CD4-positive, alpha-beta memory T cell (primary cell): ENCODE measurements at places on chromosomes 4 and X.

DNA sequence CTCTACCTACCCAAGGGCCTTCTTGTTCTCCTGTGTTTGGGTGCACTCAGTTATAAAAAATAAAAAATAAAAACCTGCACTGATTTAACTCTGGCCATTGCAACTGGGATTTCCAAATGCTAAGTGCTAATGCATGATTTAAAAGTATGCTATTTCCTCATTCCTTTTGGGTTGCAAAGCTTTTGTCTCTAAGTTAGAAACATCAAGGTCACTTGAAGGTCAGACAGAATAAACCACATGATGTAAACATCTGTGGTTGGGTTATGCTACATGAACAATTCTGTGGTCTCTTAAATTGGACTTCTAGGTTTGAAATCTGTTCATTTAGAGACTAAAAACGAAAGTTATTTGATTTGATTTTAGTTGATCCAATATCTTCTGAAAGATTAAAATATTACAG, 1547.4 kb upstream of the TENM3 start:
- DNase-seq: no peak

DNA sequence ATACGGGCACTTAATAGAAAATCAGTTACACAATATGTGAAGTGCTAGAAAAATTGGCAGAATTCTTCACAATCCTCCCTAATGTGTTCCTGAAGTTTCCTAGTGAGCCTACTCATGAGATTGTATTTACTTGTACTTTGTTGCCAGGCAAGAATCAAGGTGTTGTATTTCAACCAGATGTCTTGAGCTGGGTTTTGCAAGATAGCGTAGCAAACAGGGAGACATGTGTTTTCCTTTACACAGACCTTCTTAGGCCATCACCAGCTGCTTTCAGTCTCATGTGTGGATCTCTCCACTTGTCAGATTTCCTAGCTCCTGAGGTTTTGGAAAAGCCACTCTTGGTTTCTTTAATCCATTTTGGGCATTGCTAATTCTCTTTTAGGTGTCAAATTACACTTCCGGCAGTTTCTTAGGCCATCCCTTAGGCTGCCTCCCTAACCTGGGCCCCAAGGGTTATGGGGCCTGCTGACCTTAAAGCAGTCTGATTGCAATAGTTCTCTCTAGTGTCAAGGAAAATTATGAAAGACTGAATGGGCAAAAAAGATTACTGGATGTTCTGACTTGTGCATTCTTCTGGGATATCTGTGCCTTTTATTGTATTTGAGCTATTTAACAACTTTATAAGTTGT, 12.2 kb upstream of the EDA start:
- no peak for DNase-seq

- no peak for DNase-seq
Measured at GRCh38 chrX:82362550-82362949, 1145.5 kb upstream of the POU3F4 start.

DNA sequence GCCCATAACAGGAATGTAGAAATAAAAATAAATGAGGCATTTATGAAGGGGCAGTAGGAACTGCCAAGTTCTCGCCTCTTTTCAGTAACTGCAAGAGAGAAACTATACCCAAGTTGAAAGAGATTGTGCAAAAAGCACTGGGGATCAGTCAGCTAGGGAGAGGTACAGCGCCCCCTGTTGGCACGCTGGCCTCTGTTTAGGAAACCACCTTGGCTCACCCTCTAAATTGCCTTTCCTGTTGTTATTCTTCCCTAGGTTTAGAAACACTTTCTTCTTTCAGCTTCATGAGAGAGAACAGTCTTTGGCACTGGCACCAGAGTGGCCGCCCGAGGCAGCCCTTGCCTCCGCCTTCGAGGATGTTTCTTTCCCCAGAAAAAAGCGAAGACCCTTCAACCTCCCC, 348.5 kb downstream of the MID1IP1 start:
- DNase-seq: no peak

- DNase-seq: no peak
Measured at GRCh38 chr4:99103166-99103565, 14.6 kb upstream of the ADH5 start.

GRCh38 chr4:83138946-83139345, 24.4 kb upstream of the PLAC8 start:
- DNase-seq: no peak

- DNase-seq: no peak
Measured at GRCh38 chr4:177964061-177964460, 521.8 kb upstream of the AGA start.

- DNase-seq: no peak
Measured at GRCh38 chr4:575281-576141, 584 bp downstream of the TMEM271 start.
